ENCODE measurements at places on chromosomes 2 and 18.

DNA sequence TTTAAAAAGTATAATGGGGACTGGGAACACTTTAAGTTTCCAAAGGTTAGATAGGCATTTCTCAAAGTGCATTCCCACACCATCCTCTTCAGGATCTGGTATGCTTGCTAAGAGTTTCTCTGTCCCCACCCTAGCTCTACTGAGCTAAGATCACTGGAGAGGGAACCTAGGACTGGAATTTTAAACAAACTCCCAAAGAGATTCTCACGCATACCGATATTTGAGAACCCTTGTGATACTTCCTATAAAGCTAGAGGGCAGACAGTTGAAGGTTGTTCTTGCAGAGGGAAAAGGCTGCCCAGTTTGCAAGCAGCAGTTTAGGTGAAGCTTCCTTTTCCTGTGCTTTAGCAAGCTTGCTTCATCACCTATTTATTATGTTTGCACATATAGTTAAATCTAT lies 3.6 kb downstream of the CNRIP1 start:
- no peak for DNase-seq

GRCh38 chr2:20326163-20326780 lies 24.4 kb downstream of the PUM2 start:
- peak; percentile 84 for DNase-seq

DNA sequence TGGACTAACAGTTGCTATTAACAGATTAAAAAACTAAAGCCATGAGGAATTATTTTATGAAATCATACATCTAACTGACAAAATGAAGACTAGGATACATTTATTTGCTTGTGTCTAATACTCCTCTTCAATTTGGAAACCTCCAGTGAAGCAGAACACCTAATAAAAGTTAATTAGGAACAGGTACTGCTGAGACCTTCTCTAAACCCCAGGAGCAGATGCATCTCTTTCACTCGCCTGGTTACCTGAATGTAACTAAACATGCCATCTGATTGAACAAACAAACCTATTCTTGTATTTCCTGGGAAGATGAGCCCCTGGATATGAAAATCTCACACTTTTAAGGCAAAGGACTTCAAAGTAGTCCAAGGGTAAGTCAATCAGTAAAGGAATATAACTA lies 898.2 kb downstream of the NRXN1 start:
- DNase-seq = peak; percentile 94

- DNase-seq = no peak
Measured at GRCh38 chr2:137254052-137254451, 488.7 kb downstream of the THSD7B start.

GRCh38 chr2:72887740-72888437 lies 681 bp downstream of the SPR start:
- peak; percentile 92 for DNase-seq

GRCh38 chr18:80185545-80185944 lies 61.8 kb downstream of the PARD6G start:
- DNase-seq = no peak

DNA sequence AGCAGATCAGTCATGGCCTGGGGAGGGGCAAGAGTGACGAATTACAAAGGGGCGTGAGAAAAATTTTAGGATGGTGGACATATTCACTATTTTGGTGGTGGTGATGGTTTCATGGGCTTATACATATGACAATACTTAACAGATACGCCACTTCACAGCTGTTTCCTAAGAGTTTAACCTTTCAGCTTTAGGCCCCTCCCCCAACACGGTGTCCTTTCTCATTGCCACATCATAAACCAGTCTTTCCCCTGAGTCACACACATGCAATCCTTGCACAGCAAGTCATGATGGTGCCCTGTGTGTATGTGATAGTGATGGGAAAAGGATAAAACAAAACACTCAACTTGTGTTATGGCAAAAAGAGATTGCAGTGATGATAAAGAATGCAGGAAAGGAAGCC lies 47.6 kb upstream of the IL1R1 start:
- DNase-seq = no peak

DNA sequence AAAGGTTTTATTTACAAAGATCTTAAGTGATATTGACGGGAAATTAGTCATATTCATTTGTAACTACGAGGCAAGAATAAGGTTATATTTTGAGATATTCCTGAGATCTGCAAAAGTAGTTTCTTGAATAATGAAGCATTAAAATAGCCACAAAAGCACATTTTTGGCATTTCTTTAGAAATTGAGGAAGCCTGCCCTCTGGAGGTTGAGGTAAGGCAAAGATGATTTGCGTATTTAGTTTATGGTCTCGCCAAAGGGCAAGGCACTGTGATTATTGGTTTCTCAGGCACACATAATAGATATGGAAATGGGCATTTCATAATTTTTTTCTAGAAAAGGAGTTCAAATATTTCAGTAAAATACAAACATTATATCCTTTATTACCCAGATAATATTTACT lies 143.7 kb upstream of the RPRM start:
- DNase-seq = no peak

GRCh38 chr2:205682239-205682970 lies at the start of gene NRP2:
NRP2 (plus strand) TSS chr2:205682501; CDS start chr2:205683291, 790 bp downstream.
- DNase-seq = no peak

- no peak for DNase-seq
Measured at GRCh38 chr2:36568516-36569246, 29.3 kb downstream of the FEZ2 start.

DNA sequence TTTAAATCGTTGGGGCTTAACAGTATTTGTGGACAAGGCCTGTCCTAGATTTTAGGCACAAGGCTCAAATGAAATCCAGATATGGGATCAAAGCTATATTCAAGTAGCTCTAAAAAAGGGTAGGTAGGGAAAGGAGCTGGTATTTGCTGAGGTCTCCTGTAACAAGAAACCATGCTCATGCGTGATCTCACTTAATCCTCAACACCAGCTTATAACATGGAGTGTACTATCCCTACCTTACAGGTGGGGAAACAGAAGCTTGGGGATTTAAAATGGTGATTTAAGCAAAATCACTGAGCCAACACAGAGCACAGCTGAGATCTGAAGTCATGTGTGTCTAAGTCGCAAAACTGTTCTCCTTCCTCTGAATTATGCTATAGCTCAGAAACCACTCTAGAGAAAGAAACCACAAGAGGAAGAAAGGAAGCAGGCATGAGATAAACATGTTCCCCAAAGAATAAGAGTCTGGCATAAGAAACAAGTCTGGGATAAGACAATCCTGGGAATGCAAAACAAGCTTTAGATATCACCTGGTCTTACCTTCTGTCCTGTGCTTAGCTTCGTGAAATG lies 43.1 kb downstream of the CYRIA start:
- no peak for DNase-seq

GRCh38 chr2:74142340-74142739 lies 5.4 kb downstream of the BOLA3 start:
- DNase-seq = peak; percentile 51

- no peak for DNase-seq
Measured at GRCh38 chr18:74876630-74877243, 279.1 kb downstream of the ZNF407 start.

GRCh38 chr2:5748946-5749345 lies 56.8 kb downstream of the SOX11 start:
- no peak for DNase-seq

DNA sequence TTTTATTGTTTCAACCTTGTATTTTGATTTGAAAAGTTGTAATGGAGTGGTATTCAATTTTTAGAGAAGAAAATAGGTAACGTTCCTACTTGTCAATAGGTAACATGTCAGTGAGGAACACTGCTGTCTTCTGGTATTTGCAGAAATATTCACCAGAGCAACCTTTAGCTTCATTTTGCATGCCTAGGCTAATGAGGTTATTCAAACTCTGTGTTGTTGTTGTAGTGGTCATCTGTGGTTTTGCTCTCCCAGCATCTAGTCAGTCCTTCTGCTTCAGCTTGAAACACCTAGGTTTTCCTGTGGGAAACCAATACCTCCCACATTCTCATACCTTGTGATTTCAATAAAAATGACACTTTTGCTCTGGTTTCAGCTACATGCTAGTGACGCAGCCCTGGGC lies 98.4 kb downstream of the LYPD6 start:
- no peak for DNase-seq

DNA sequence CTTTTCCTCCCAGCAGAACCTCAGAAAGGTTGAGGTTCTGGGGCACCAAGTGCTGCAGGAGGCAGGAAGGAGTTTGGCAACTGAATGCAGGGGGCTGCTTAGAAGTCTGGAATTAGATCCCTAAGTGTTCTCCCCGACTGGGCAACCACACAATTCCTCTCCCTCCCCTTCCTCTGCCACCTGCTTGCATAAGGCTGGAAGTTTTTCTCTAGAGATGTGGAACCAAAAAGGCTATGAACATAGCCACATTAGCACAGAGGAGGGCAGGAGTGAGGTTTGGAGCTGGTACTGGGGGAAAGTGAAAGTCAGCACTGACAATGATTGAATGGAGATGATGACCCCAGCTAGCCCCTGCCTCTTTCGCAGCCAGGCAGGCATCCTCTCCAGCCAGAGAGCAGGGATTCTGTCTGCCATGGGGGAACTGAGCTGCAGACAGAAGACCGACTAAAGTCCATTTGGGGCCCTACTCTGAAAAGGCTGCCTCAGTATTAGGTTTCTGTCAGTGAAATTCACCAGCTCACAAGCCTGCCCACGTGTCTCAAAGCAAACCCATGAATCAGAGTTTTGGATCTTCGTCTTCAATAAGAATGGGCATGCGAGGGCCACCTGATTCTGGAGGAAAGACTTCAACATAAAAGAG lies 87.9 kb upstream of the ITGA6 start:
- no peak for DNase-seq

DNA sequence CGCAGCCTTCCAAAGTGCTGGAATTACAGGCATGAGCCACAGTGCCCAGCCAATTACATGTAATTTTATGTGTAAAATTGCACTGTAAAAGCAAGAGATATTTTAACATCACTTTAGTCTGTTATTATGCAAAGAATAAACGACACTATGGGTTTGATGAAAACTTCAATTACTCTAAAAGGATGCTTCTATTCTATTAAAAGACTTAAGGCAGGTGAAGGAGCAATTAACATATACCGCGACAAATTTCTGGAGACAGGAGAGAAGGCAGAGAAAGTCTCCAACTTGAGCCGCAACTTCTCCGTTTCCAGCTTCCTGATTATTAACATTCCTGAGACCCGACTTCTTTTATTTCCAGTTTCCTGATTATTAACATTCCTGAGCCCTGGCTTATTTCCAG lies 53.7 kb downstream of the FAM210A start:
- DNase-seq = no peak

DNA sequence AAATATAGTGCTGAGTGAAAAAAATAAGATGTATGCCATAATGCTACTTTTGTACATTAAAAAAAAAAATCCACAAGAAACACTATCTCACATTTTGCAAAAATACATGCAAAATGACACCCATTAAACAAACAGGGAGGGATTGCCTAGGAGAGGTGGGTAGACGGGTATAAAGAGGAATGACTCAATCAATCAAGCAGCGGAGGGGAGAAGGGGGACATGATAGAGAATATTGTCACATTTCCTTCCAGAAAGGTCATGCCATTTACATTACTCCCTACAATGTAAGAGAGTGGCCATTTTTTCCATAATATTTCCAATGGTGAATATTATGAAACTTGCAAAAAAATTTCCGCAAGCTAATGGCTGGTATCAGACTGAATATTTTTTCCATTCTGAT lies 542.3 kb upstream of the TNP1 start:
- DNase-seq = no peak

GRCh38 chr2:86825693-86826381 lies 35.1 kb upstream of the CD8A start:
- no peak for DNase-seq

- DNase-seq = peak; percentile 52
Measured at GRCh38 chr2:186543561-186544131, 46.2 kb upstream of the ITGAV start.

GRCh38 chr2:171389780-171390179 lies 44.0 kb downstream of the METTL8 start:
- DNase-seq = no peak

GRCh38 chr2:209817844-209818271 lies 46.2 kb downstream of the UNC80 start:
- no peak for DNase-seq

DNA sequence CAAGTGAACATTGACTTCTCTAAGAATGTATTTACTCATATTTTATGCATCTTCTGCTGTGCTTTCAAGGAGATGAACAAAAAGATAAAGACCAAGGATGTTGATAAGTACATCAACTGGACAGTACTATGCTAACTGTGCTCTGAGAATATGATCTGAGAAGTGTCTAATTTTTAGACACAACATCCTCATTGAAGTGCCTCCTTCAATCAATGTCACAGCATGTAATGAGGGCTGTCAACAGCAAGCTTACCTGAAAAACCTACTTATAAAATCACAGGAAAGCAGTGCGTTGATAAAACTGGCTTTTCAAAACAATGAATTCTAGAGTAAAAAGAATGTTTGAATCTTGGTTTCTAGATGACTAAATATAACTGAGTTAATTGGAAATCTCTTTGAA lies 452.9 kb upstream of the DSEL start:
- DNase-seq = no peak

GRCh38 chr2:641872-642815 lies 35.1 kb downstream of the TMEM18 start:
- DNase-seq = no peak

GRCh38 chr2:20135631-20136050 lies 84.2 kb upstream of the LAPTM4A start:
- peak; percentile 27 for DNase-seq

DNA sequence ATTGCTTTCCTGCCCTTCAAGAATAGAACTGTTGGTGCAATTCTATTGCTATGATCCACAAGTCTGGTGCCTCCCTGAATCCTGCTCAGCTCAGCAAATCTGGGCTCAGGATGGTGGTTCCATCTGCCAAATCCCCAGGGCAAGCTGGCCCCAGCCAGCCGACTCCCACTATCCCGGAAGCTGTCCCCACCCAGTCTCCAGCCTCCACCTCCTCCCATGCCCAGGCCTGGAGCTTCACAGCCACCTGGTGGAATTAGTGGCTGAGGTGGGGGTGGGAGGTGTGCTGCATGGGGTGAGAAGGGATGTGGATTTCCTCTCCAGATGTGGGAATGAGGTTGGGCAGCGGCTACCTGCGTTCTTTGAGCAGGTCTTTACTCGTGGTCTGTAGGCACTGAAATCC lies 119.3 kb upstream of the SMAD2 start:
- DNase-seq = no peak

DNA sequence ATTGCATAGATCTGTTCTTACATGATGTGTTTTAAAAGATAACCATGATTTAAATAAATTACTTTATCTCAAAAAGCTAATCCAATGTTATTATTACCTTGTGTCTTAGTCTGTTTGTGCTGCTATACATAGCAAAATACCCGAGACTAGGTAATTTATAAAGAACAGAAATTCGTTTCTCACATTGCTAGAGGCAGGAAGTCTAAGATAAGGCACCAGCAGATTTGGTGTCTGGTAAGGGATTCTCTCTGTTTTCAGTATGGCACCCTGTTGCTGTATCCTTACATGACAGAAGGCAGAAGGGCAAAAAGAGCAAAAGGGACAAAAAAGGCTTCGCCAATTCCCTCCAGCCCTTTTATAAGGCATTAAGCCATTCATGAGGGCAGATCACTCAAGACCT lies 533.9 kb downstream of the PARD3B start:
- DNase-seq = no peak

DNA sequence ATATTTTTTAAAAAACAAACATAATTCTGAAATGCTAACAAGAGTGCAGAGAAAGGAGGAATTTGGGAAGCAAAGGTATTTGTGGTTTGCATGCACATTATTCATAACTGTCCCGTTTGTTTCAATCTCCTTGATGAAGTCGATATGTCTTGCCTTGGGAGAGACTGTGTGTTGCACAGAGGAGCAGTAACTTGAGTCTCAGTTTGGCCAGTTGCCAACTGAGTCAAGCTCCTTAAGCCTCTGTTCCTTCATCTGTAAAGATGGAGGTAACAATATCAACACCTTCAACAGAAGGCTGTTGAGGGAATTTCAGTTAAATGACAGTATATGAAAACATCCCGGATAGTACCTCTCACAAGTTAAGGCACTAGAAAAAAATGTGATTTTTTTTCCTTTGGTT lies 226.2 kb downstream of the ASXL3 start:
- no peak for DNase-seq

Data from cerebellar cortex (tissue), 1 donor.